Activated CD4-positive, alpha-beta T cell treated with anti-CD3 and anti-CD28 coated beads, Interleukin-2, amount 10 ng/mL, durations not matched to agents 7 days and 5 days (primary cell): ENCODE measurements at places on chromosomes 13 and 19. TPM values are rescaled to one million over a fixed set of nuclear protein-coding genes. Genes with fewer than 3 reads are reported as not detected.

The SULT2B1 gene
- total RNA-seq, result 0.21 TPM

The AXL gene
- total RNA-seq, result 0.20 TPM

The USHBP1 gene
- total RNA-seq, result not detected

The ZIM2 gene
- total RNA-seq, result not detected

The FPR3 gene
- not detected for total RNA-seq

The NOVA2 gene
- total RNA-seq, result 0.10 TPM

The DCLK1 gene
- total RNA-seq, result not detected

The BEST2 gene
- total RNA-seq, result not detected

The RXFP2 gene
- not detected for total RNA-seq

The CFD gene
- 1.5 TPM for total RNA-seq

The ZNF606 gene
- 15.3 TPM for total RNA-seq

The BRCA2 gene
- 26.3 TPM for total RNA-seq

The CACNA1A gene
- total RNA-seq, result 1.3 TPM
